AG04449 (cell line): ENCODE measurements at places on chromosomes 4 and X.

GRCh38 chrX:110734894-110735541 lies 60.6 kb downstream of the CHRDL1 start:
- DNase-seq = peak; percentile 1

DNA sequence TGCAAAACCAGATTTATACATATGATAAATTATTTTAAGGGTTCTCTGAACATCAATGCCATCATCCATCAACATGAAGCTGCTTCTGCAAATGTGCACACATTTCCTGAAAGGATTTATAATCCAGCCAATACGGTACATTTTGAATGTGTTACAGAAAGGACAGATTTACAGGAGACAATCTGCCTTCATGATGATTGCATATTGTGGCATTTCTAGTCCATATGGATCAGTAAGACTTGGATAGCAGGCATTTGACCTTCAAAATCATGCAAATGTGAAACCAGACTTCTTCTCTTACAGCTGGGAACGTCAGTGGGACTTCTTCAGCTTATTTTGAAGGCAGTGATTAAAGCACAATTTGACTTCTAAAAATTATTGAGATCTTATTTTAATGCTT lies 217.3 kb upstream of the GK2 start:
- no peak for DNase-seq

DNA sequence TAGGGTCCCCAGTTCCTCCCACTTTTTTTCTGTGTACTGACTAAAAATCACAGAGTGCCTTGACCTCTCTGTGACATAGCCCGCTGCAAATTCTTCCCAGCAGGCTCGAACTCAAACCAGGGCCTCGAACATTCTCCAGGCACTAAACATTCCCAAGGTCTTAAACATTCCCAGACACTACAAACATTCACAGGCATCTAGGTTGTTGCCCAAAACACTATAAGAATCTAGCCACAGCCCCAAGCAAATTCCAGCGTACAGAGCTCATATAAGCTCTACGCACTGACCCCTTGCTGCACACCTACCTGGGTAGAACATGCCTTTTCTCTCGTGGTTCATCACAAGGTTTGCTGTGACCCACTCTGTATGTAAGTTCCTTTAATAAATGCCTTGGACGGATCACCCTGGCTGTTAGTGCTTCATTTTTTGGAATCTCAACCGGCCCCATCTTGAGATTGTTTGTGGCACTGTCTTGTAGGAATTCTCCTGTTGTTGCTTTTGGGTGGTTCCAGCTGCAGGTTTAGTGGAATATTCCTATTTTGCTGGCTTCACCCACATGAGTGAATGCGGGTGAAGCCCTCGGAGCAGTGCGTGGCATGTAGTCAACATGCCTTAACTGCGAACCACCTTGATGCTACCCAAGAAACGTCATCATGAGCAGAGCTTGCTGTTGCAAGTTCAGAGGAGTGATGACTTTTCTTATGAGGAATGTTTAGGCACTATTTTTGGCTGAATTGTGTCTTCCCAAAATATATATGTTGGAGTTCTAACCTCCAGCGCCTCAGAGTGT lies 230.0 kb downstream of the HS3ST1 start:
- DNase-seq = no peak

- no peak for DNase-seq
Observed at GRCh38 chr4:182925298-182925757, 8.1 kb upstream of the DCTD start.

DNA sequence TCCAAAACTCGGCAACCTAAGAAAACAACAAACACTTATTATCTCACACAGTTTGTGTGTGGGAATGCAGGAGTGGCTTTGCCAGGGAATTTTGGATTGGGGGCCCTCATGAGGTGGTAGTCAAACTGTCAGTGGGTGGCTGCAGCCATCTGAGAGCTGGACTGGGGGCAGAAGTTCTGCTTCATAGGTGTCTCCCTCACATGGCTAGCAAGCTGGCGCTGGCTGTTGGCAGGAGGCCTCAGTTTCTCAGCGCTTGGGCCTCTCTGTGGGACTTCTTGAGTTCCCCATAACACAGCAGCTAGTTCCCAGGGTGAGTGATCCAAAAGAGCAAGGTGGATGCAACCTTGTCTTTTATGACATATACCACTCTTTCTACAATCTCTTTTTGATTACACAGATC lies 26.0 kb upstream of the RASL11B start:
- no peak for DNase-seq

DNA sequence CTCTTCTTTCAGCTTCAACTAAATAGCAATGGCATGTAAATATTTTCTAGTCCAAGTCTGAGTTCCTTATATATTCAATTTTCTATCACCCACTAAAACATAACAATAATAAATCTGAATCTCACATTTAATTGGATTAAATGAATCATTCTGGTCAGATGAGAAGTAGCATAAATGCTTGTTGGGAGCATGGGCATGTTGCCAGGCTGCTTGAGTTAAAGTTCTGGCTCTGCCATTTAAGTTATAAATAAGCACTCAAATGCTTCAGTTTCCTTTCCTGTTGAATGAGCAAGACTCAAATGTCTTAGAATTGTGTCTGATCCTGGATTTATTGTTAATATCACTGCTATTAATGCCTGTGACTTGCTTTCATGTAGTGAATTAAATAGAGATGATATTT lies 496.3 kb downstream of the STPG2 start:
- no peak for DNase-seq

DNA sequence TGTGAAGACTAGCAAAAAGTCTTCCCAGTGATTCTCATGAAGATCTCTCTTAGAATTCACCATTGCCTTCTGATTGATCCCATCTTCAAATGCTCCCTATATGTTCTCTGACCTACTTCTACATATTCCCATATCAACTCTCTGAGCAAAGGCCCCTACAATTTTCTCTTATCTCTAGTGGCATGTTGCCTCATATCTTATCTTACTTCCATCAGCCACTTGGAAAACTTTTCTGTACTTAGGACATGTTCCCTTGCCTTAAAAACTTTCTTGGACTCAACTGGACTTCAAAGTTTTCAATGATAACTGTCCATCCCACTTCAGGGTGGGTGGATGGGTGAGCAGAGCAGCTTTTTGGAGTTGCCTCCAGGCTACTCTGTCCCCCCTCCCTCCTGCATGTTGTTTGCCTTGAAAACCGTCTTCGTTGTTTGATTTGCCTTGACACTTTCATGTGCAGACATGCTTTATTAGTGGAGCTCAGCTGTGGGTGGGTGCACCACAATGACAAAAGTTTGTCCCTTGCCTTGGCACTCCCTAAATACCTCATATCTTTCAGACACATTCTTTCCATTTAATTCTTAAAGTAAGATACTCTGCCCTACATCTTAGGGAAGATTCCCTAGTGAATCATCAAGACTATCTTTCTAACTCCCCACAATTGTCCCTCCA lies 18.3 kb upstream of the USP27X start:
- no peak for DNase-seq

GRCh38 chr4:70627620-70628019 lies 924 bp upstream of the ENAM start:
- DNase-seq = no peak

- DNase-seq = no peak
Observed at GRCh38 chr4:172978848-172979247, 189.8 kb upstream of the GALNT7 start.

GRCh38 chr4:2470791-2471190 lies 1.9 kb downstream of the RNF4 start:
- no peak for DNase-seq

DNA sequence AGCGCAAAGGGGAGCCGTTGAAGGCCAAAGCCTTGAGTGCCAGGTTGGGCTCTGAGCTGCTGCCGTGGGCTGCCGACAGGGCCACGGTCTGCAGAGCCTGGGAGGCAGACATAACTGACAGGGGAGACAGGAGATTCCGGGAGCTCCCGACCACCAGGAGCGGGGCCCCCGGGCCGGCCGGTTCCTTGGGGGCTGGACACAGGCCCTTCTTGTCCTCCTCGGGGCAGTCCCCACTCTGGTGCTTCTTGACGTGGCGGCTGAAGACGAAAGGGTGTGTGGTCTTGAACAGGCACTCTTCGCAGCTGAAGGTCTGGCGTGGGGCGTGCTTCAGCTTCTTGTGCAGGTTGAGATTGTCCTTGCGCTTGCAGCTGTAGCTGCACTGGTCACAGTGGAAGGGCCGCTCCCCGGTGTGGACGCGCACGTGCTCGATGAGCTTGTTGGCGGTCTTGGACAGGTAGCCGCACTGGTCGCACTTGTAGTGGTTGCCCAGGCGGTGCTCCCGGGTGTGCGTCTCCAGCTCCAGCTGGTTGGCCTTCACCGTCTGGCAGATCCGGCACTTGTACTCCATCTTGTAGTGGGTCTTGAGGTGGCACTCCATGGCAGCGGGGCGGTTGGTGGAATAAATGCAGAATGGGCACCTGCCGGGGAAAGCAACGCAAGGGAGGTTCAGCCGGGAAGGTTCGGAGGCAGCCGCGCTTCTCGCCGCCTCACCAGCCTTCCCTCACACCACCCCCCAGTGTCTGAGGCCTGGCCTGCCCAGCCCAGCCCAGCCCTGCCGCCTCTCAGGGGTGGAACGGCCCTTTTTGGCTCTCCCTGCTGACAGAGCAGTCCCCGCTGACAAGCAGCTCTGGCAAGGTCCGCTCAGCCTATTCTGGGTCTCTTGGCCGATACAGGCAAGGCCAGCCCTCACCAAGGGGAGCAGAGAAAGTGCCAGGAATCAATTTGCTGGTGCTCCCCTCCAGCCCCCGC lies 81.3 kb downstream of the C4orf51 start:
- DNase-seq = no peak

- no peak for DNase-seq
Observed at GRCh38 chr4:161428180-161428965, 735.4 kb downstream of the FSTL5 start.

GRCh38 chr4:158605393-158605792 lies 66.3 kb downstream of the C4orf46 start:
- no peak for DNase-seq

DNA sequence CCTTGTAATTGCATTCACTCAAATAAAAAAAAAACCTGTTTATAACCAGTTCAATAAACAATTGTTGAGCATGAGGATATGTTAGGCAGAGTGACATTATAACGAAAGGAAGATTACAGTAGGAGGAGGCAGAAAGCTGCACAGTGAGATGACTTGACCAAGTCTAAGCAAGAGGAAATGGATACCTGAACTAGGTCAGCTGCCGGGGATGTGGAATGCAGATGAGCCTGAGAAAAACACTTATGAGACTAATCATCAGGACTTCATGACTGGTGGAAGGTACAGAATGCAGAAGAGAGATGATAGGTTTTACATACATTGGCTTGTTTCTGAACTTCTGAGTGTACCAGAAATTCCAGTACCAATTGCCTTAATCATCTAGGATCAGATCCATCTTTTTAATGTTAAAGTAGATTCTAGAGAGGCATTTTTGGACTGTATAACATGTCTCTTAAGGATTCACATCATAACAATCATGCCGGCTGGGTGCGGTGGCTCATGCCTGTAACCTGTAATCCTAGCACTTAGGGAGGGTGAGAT lies 208.1 kb upstream of the PPP3CA start:
- DNase-seq = no peak

DNA sequence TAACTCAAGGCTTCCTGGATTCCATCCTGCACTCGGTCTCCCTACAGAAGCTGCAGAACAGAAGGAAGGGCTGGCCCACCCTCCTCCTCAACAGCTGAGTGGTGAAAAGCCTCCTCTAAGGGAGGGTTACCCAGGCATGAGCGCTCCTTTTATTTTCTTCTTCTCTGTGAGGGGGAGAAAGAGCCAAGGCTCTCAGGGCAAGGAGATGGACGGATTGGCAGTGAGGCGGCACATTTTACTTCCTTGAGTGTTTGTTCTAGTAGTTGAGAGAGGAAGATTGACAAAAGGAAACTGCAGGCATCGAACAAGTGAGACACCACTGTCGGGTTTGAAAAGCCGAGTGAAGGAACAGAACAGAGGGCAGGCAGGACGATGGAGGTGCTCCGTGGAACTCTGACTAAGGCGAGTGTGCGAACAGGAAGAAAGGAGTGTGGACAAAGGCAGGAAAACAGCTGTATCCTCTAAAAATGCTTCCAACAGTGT lies 38.4 kb upstream of the STS start:
- DNase-seq = no peak

- DNase-seq = no peak
Observed at GRCh38 chr4:40363382-40363920, 28.3 kb downstream of the CHRNA9 start.

DNA sequence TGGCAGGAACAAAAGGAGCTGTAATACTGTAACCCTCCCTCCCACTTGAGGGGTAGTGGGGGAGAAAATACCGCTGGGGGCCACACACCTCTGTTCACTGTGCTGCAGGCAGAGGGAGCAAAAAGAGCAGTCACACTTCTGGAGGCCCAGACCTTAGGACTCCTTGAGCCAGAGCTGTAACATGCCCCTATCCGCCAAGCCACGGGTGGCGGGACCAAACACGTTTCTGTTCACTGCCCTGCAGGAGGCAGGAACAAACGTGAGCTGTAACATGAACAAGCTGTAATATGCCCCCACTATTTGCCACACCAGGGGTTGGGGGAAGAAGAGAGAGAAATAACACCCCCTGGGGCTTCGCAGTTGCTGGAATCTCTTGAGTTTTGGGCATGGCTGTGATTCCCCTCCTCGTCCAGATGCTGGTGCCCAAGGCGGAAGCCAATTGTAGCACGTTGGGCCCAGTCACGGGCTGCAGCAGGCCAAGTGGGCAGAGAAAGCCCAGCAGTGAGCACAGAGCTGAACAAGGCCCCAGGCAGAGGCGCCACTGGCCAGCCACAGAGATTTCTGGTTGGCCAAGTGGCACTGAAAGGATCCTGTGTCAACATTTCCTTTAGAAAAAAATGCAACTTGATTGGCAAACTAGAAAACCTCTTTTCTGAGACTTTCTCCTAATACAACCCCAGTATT lies 509.7 kb downstream of the INPP4B start:
- no peak for DNase-seq

- DNase-seq = no peak
Observed at GRCh38 chr4:153647975-153648374, 36.1 kb upstream of the TLR2 start.

- DNase-seq = no peak
Observed at GRCh38 chrX:136822337-136823095, 41.8 kb upstream of the ARHGEF6 start.

GRCh38 chr4:22595684-22596083 lies 79.8 kb upstream of the ADGRA3 start:
- no peak for DNase-seq
